ENCODE measurements at places on chromosomes 7 and 10. TPM values are rescaled to one million over a fixed set of nuclear protein-coding genes. Genes with fewer than 3 reads are reported as not detected.

Gene UNCX
- total RNA-seq = not detected

Gene CDK6
- total RNA-seq = 75.1 TPM

Gene NPFFR1
- not detected for total RNA-seq

- no peak for DNase-seq
- H3K36me3 ChIP-seq = no peaks in the 10 kb centered on the region
- H3K27ac ChIP-seq = no peak overlapping the region
- H3K4me1 ChIP-seq = no peaks in the 10 kb centered on the region
- no peak overlapping the region for H3K4me3 ChIP-seq
These were observed 16.3 kb upstream of the DKK1 start for GRCh38 chr10:52297747-52298146.

GRCh38 chr10:98041352-98042043 is 11.1 kb upstream of the CRTAC1 start:
- no peaks in the 10 kb centered on the region for H3K4me1 ChIP-seq
- peaks cover 6% of the 10 kb centered on the region for H3K27me3 ChIP-seq
- no peak overlapping the region for H3K4me3 ChIP-seq
- H3K36me3 ChIP-seq = no peaks in the 10 kb centered on the region
- DNase-seq = peak; percentile 62

GRCh38 chr7:102433219-102434038 is at the start of gene ORAI2:
TSS of gene ORAI2 (plus strand) at chr7:102433575. CDS start at chr7:102438957, 5,382 bp downstream.
- no peaks in the 10 kb centered on the region for H3K27me3 ChIP-seq
- peak within 1 kb of the TSS; percentile 78 for H3K4me3 ChIP-seq
- peak; percentile 88 for DNase-seq
- H3K27ac ChIP-seq = peak within 1 kb of the TSS; percentile 98

DNA sequence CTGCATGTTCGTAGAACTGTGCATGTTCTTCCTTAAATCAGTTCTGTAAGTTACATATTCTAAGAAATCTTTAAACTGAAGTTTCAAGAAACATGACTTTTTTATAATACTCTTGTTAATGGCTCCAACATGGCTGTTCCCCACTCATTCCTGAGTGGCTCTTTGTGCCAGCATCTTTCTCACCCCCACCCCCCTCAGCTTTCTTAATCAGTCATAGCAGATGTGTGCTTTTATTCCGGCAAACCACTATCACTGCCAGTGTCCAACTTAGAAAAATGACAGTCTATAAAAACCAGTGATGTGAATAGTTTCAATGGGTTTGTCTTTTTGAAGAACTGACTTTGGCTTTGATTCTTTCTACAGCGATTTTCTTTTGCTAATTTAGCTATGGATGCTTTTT is 37.6 kb downstream of the PITRM1 start:
- no peaks in the 10 kb centered on the region for H3K36me3 ChIP-seq

GRCh38 chr7:40641701-40642100 is 506.9 kb downstream of the SUGCT start:
- no peak for DNase-seq
- no peaks in the 10 kb centered on the region for H3K4me1 ChIP-seq
- H3K27ac ChIP-seq = no peak overlapping the region
- H3K4me3 ChIP-seq = no peak overlapping the region
- no peaks in the 10 kb centered on the region for H3K36me3 ChIP-seq
- no peaks in the 10 kb centered on the region for H3K27me3 ChIP-seq

DNA sequence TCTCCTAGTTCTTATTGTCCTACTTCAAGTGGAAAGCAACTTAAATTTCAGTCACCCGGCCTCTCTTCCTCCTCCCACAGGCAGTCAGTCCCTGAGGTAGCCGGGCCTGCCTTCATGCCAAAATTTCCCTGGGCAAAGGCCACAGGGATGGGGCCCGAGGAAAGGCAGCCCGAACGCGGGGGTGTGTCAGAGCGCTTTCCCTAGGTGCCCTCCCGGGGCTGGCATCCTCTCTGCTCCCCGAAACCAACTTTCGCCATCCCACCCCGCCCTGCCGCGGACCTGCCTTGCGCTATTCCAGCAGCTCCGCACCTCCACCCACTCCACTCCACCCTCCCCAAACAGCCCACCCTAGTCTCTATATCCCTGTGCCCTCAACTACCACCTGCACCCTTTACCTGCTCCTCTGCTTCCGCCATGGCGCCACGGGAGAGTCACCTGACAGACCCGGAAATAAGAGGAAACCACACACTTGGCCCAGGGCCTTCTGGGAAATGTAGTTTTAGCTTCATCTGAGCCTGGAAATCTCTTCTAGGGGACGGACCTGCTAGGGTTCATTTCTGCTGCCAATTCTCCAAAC is at the start of gene VPS41:
TSS of gene VPS41 (minus strand) at position 433 of the 577 bp plus-strand sequence. CDS start at position 416, 17 bp downstream.
- peak within 1 kb of the TSS; percentile 53 for H3K27ac ChIP-seq
- H3K36me3 ChIP-seq = no peaks in the 10 kb centered on the region
- H3K4me1 ChIP-seq = no peaks in the 10 kb centered on the region
- peak within 1 kb of the TSS; percentile 89 for H3K4me3 ChIP-seq
- DNase-seq = peak; percentile 85
- no peaks in the 10 kb centered on the region for H3K27me3 ChIP-seq

GRCh38 chr10:6027929-6028328 is 34.2 kb downstream of the IL2RA start:
- no peak overlapping the region for H3K27ac ChIP-seq
- H3K4me3 ChIP-seq = no peak overlapping the region
- H3K27me3 ChIP-seq = no peaks in the 10 kb centered on the region
- DNase-seq = no peak
- H3K4me1 ChIP-seq = no peaks in the 10 kb centered on the region

GRCh38 chr7:26691406-26691805 is 173.0 kb downstream of the SKAP2 start:
- H3K4me1 ChIP-seq = no peaks in the 10 kb centered on the region
- H3K36me3 ChIP-seq = no peaks in the 10 kb centered on the region
- no peak overlapping the region for H3K4me3 ChIP-seq
- DNase-seq = no peak
- H3K27ac ChIP-seq = no peak overlapping the region
- H3K27me3 ChIP-seq = no peaks in the 10 kb centered on the region

Data from Peyer's patch (tissue), 4 donors.